ENCODE measurements at places on chromosomes 12 and 14.

GRCh38 chr12:13046964-13047363, 2.8 kb downstream of the FAM234B start:
- no peak for DNase-seq

GRCh38 chr12:71195338-71195896, 37.6 kb upstream of the TSPAN8 start:
- DNase-seq = no peak

DNA sequence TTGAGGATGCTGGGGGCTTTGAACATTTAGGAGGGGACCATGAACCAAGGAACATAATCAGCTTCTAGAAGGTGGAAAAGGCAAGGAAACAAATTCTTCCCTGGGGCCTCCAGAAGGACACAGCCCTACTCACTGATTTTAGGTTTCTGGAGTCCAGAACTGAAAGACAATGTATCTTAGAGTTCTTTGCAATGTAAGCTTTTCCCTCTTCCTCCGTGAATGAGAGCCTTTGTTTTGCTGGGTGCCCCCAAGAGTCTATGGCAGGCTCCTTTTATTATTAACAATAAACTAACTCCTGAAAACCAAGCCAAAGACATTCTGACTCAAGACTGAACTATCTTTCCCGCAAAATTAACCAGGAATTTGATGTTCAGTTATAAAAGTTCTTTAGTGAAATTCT, 204.1 kb downstream of the STXBP6 start:
- DNase-seq = no peak

DNA sequence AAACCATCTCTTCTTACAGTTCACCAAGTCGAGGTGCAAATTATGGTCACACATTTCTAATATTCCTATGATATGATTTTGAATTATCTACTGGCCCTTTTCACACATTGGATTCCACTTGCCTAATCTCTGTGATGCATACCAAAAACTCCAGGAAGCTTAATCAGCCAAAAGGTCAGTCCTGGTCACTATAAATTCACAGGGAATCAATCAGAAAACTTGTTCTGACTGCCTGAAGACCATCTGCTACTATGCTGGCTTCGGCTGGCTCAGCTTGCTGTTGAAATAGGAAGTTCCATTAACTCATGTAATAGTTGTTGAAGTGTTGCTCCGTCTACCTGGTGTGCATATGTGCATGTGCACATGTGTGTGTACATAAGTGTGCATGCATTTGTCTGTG, 142.8 kb upstream of the FLRT2 start:
- no peak for DNase-seq

DNA sequence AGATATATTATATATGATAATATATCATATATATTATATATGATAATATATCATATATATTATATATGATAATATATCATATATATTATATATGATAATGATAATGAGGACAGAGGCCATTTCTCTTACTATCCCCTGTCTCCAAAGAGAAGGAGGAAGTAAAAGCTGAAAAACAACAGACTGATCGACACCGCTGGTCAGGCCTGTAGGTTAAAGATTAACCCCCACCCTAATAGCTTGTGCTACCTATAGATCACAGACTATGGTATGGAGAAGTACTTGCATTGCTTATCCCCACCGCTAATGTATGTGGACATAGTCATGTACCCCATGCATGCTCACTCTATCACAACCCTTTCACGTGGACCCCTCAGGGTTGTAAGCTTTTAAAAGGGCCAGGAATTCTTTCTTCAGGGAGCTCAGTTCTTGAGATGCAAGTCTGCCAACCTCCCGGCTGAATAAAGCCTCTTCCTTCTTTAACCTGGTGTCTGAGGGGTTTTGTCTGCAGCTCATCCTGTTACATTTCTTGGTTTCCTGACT, 786.1 kb upstream of the TMEM132C start:
- no peak for DNase-seq

DNA sequence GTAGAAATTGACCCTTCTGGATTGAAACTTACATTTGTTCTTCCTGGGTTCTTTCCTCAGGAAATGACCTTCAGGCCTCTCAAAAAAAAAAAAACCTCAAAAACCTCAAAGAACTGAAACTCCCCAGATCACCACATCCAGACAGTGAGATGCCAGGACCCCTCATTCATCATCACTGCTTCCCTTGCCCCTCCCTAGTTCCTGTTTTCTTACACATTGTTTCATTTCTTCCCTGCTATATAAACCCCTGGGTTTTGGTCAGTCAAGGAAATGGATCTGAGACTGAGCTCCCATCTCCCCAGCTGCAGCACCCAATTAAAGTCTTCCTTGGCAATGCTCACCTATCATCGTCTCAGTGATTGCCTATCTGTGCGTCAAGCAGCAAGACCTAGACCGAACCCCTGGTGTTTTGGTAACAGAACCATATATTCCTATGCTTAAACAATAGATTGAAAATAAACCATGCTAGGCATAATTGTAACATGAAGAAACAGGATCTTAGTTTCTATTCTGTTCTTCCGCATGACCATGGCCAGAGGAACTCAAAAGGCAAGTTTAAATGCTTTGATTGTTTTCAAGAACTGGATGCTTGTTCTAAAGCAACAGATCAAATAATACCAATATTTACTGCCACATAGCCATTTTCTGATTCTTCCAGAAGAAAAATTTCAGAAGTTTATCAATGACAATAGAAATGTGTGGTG, 108.0 kb upstream of the MAX start:
- DNase-seq = no peak

DNA sequence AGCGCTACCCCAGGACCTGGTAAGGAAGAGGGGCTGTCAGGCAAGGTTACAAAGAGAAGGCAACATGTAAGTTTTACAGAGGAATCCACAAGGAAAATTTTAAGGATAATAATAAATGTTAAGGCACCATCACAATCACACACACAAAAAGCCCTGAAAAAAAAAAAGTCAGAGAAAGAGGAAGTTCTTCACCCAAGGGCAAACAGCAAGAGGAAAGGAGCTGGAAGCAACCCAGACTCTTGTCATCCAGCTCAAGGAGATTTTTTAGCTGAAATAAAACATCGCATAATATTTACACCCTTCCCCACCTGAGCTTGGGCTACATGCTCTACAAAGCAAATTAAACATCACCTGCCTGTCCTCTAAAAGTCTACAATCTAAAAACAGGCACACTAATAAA, 9.5 kb downstream of the SPTB start:
- no peak for DNase-seq

GRCh38 chr14:64983439-64984310, 3.0 kb upstream of the FNTB start:
- DNase-seq = peak; percentile 24

GRCh38 chr12:4787965-4788364, 67.8 kb downstream of the GALNT8 start:
- DNase-seq = no peak

- DNase-seq = peak; percentile 39
These were observed 1.5 kb downstream of the DDHD1 start for GRCh38 chr14:53151523-53152183.

- DNase-seq = no peak
These were observed 10.8 kb downstream of the ISCA2 start for GRCh38 chr14:74504412-74504811.

- no peak for DNase-seq
These were observed 198.1 kb upstream of the DIO3 start for GRCh38 chr14:101363261-101363555.

DNA sequence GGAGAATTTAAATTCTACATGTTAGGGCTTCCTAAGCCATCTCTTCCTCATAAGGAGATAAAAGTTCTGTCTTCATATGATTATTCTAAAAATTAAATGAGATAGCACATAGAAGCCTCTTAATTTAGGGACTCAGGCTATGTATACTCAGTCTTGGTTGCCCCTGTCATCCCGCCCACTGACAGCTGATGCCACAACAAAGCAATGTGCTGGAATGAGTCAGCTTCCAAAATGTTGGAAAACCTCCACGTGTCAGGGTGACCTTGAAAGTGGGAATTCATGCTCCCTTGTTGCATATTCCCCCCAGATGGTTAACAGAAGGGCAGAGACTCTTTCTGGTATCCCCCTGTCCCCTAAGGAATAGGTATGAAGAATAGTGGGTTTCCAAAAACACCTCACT, 238.0 kb upstream of the DDHD1 start:
- no peak for DNase-seq

- DNase-seq = no peak
These were observed 7.2 kb downstream of the ANKS1B start for GRCh38 chr12:99977550-99977949.

- DNase-seq = no peak
These were observed 72.6 kb downstream of the EPS8 start for GRCh38 chr12:15716581-15716980.

DNA sequence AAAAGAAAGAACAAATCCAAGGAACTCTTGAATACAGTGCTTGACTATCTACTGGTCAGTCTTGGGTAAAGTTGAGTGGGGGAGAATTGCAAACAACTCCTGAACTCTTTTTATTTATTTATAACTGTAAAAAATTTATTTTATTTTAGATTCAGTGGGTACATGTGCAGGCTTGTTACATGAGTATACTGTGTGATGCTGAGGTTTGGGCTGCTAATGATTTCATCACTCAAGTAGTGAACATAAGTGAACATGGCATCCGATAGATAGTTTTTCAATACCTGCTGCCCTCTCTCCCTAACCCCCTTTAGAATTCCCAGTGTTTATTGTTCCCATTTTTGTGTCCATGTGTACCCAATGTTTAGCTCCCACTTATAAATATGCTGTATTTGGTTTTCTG, 3.2 kb upstream of the GSG1 start:
- DNase-seq = no peak

DNA sequence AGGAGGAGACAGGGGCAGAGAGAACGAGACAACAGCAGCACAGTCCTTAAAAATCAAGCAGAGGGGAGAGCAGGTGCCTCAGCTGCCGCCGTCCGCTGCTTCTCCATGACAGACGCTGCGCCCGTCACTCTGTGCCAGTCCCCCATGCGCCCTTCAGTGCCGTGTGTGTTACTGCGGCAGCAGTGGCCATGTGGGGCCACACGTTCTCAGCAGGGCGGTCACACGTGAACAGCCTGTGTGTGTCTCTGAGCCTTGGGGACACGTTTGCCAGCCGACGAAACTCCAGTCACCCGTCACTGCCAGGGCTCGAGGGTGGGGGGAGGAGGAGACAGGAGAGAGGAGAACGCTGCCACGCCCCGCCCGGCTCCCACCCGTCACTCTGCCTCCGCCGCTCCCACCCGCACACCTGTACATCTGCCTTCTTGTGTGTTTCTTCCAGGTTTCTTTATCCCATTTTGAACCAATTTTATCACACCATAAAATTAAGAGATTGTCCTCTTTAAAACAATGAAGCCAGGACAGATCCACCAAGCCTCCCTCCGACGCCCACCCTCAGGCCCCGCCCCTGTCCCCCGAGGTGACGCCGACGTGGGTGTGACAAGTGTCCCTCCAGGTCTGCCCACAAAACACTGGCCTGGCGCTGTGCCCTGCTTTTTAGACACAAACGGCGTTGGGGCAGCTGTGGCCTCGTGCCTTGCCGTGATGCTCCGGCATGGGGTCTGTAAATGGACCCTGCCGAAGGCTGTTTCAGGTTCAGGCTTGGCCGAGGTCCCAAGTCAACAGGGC, 58.2 kb downstream of the GALNT9 start:
- DNase-seq = no peak

DNA sequence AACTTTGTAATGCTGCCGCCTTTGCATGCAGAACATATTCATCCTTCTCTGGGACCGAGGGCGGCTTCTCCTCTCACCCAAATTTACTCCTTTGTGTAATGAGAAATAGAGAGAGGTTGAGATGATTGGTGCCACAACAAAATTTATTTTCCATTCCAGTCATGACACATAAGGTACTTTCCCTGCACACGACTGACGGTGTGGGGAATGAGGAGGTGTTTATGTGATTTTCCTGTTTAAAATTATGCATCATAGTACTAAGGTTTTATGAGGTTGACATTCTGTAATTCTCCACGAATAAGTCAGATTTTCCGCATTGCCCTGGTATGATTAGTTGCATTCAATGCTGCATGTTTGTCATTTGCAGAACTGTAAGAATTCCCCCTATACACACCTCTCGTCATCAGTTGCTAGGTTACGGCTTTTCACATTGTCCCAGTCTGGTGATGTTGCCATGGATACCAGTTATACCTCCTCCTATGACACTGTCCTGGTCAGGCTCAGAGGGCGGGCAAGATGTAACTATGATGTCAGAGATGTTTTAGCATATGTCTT, 23.1 kb downstream of the BICDL1 start:
- peak; percentile 61 for DNase-seq

DNA sequence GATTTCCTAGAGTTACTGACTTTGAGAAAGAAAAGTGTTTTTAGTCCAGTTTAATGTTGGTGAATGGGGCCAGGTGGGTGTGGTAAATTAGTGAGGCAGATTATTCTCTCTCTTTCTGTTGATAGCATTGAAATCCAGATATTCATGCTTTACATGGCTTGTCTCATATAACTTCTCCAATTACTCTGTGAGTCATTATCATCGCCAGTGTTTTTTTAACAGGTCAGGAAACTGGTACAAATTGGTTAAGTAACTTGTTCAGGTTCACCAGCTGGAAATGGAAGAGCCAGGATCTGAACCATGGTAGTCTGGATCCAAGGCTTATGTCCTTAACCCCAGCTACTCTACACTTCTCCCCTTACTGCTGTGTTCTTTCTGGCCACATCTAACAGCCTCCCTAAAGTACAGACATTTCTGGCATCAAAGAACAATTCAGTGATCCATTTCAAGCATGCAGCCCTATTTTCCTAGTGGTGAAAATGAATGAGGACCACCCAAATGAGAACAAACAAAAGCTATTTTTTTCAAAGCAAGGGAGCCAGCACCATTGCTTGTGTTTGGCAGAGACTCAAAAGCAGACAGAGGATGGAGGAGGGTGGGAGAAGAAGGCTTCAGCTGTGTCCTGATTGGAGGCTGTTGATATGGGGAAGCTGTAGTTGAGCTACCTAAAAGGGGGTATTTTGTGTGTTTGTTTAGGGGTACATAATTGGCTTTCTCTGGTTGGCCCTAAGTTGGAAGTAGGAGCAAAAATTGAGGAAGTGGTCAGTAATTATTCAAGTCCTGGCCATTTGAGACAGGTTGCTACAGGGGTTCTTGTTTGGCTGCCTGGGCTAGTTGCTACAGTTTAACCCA, 1.7 kb downstream of the IRAK3 start:
- DNase-seq = no peak

GRCh38 chr12:64273527-64274403, 51.7 kb upstream of the KICS2 start:
- DNase-seq = no peak

GRCh38 chr12:64900540-64900939, 76.1 kb downstream of the TBC1D30 start:
- DNase-seq = no peak

- DNase-seq = no peak
These were observed 75.9 kb upstream of the RGS6 start for GRCh38 chr14:71856199-71856919.

DNA sequence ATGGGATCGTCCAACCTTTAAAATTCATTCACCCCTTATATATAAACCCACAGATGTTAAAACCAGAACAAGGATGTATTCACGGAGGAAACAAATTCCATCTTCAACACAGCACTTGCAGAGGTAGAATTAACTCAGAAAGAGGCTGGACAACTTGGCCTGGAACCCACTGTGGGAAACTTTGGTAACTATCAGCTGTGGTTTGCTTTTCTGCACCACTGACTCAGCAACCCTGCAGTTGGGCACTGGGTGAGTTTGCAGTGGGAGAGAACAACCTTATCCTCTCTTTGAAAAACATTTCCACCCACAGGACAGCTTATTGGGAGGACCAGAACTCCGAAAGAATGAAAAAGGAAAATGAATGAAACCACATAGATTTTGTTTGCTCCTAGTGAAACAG, 66.3 kb downstream of the ZNF664 start:
- no peak for DNase-seq

- no peak for DNase-seq
These were observed 32.0 kb upstream of the VPS37B start for GRCh38 chr12:122927756-122928403.

GRCh38 chr14:80354860-80355581, 143.7 kb upstream of the DIO2 start:
- no peak for DNase-seq

Data from stimulated activated CD4-positive, alpha-beta T cell treated with anti-CD3 and anti-CD28 coated beads, Interleukin-4, amount 100 ng/mL, for 1 hour (primary cell).